ENCODE measurements at places on chromosomes 3 and 15. TPM values are rescaled to one million over a fixed set of nuclear protein-coding genes. Genes with fewer than 3 reads are reported as not detected.

DNA sequence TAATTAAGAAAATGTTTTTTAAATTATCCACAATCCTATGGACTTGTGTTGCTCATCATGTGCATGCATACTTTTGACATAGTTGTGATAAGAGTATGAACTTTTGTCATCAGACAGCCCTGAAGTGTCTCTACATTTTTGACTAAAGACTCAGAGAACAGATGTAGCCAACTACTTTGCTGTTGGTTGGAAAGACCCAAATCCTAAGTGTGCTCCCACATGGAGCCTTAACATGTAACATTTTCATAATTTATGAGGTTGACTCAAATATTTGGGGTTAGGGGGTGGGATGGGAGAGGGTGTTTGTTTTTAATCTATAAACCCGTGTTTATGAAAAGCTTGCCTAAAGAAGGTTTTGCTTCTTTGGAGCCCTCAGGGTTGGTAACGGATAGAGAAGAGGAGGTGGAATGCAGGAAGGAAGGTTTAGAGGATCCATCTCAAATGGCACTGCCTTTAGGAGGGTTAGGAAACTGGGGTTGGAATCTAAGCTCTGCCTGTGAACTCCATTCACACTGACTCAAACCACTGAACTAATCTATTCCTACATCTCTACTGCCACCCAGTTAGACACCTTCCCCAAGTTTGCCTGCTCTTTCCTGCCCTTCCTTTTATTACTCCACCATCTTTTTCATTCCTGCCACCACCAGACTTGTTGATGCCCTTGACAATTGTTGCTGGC lies 3.7 kb downstream of the BOC start:
- DNase-seq = no peak

The BCL2A1 gene
- polyA plus RNA-seq = 2.7 TPM

DNA sequence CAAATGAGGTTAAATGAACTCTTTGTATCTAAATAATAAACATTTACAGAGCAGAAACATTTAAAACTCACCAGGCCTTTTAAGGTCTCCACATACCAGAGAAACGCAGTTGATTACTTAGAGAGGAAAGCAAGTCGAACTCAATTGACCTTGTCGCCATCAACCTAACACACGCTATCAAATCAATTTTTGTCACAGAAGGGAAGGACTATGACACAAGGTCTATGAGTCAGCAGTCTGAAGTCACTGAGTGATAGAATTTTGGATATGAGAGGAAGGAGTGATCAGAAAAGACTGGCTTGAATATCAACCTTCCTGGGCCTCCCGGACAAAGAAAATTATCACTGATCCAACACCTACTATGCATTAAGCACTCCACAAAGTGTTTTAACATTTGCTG lies 514.4 kb upstream of the ZNF385D start:
- DNase-seq = no peak

DNA sequence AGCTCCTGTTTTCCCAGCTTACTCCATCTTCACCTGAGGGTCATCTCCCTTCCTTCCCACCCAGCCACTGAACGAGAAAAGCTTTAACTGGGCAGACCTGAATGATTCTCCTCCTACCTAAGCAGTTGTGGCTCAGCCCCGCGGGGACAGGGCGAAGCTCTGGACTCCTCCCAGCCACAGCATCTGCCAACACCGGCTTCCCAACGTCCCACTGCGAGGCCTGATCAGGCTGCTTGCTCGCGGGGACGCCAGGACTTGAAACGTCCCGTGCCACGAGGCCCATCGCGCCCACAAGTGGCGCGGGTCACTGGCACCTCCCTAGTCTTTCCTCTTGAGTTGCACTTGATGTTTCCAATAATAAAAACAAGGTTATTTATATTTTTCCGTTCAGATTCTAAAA lies at the start of gene SPATA16:
TSS of gene SPATA16 (minus strand) at position 250 of the 400 bp plus-strand sequence. CDS start 23,504 bp downstream, outside the sequence.
- DNase-seq = no peak

DNA sequence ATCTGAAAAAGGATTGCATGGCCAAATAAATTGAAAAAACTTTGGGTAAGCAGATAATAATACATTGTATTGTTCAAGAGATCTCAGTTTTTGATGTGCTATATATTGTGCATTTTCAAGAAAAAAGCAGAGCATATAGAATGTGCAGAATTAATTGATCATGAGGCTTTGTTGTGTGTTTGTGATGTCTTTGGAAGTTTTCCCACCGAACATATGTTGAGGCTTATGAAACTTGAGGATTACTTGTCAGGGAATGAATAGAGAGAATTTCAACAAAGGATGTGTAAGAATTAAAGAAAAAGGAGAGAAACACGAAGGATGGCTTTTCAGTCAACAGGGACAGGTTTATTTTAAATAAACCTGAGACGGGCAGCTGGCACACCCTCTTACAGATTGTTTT lies 232.5 kb upstream of the POU1F1 start:
- DNase-seq = no peak

- no peak for DNase-seq
Observed at GRCh38 chr15:66907826-66908743, 157.3 kb upstream of the SMAD3 start.

The SH3GL3 gene
- polyA plus RNA-seq = not detected

- DNase-seq = no peak
Observed at GRCh38 chr15:96540283-96540682, 209.8 kb downstream of the NR2F2 start.

DNA sequence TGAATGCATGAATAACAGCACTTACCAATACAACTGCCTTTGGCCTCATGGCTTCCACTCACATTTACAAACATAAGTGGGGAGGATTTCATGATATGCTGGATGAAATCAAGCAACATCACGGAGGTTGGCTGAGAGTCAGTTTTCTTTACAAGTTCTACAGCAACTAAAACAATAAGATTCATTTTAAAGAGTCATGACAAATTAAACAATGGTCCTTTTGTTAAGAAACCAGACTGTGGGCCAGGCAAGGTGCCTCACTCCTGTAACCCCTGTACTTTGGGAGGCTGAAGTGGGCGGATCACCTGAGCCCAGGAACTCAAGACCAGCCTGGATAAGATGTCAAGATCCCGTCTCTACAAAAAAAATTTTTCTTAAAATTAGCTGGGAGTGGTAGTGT lies 12.4 kb downstream of the ATR start:
- no peak for DNase-seq

DNA sequence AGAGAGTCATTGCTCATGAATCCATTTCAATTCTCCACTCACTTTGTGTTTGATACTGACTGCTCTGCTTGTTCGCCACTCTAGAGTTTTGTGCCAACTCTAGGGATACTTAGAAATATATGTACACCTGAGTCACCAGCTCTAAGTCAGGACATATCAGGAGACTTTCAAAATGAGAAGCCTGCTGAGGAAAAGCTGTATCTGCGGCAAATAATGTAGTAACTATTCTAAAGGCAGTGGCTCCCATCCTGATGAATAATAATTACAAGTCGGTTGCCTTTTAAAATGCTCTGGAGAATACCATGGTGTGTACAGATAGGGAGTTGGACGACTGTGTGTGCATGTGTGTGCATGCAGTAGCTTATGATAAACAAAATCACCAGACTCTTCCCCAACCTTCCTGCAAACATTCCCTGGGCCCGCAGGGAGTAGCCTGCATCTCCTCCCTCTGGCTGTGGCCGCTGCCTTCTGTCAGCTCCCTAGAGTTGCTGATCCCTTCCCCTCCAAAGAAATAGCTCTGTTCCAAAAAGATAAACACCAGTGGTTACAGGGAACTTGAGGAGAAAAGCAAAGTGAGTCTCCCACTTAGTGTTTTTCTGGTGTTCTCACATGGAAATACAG lies 346.3 kb upstream of the UMPS start:
- DNase-seq = no peak

The SPSB4 gene
- not detected for polyA plus RNA-seq

The EFCC1 gene
- 0.27 TPM for polyA plus RNA-seq

- DNase-seq = no peak
Observed at GRCh38 chr3:32646761-32647160, 38.2 kb upstream of the CNOT10 start.

The RASSF1 gene
- 26.5 TPM for polyA plus RNA-seq

- no peak for DNase-seq
Observed at GRCh38 chr15:20358779-20359414, 182.7 kb downstream of the GOLGA6L6 start.

The SAMMSON gene
- polyA plus RNA-seq = not detected

DNA sequence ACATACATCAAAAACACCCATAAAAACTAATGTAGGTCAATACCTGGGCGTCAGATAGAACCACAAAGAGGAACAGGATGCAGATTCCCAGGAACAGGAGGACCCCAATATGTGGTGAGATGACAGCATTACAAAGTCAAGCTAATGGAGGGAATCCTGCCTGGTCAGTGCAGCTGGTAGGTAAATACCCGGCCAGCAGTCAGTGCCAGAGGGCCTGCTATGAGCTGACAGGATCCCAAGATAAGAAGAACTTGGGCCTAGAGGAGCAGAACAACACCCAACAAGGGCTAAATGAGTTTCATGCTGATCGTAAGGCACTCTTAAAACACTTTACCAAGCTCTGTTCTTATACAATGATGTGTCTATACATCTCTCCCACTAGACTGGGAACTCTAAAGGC lies 61.2 kb upstream of the KCNMB2 start:
- DNase-seq = no peak

GRCh38 chr3:17179381-17180205 lies 294.8 kb downstream of the PLCL2 start:
- DNase-seq = no peak

DNA sequence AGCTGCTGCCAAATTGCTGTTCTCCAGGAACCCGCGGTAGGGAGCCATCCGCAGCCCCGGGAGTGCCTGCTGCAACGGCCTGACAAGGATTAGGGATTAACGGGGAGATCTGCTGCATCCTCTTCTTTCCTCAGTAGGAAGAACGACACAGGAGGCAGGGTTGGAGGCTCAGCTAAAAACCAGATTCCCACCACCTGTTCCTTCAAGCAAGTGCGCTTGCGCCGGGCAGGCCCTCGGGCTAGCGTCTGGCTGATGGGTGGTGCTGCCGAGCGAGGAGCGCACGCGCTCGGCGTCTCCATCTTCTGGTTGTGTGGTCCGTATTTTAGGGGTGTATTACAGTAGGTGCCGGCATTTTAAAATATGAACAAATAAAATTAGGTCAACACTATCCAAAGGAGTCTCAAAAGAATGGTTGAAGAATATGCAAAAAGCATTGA lies 25.4 kb upstream of the SLC25A26 start:
- peak; percentile 55 for DNase-seq

Data from AG04450 (cell line).